Activated T-cell treated with anti-CD3 and anti-CD28 coated beads for 4 hours (primary cell): ENCODE measurements at places on chromosomes 1 and 21.

GRCh38 chr1:64967381-64967780 lies 1.0 kb upstream of the JAK1 start:
- no peak for DNase-seq

DNA sequence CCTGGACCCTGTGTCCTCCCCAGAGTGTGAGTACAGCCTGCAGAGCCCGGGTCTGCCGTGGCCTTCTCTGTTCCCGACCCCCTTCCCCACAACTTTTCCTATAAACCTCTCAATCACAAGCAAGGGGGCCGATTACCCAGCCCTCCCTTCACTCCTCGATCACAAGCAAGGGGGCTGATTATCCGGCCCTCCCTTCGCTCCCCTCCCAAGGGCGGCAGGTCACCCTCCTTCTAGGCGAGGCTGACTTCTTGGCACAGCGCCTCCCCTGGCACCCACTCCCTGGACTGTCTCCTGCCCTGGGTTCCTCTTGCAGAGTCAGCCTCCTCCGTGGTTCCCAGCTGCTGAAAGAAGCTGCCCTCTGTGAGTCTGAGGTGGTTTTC lies 12.3 kb upstream of the LDLRAP1 start:
- no peak for DNase-seq

DNA sequence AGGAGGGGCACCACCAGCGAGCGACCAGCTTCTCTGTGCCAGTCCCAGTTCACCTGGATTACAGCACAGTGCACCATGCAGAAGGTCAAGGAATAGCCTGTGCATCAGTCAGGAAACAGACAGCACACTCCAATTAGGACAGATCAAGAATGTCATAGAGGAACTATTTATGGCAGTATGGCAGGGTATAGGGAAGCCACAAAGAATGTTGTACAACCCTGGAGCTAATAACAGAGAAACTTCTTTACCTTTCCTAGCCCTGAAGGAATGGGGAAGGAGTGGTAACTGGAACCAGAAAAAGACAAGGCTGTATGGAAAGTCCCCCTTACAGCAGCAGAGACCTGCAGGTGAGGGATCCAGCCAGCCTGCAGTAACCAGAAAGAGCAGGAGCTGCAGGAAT lies 87.8 kb upstream of the USP24 start:
- no peak for DNase-seq

GRCh38 chr1:51915951-51916350 lies 37.4 kb upstream of the NRDC start:
- no peak for DNase-seq

DNA sequence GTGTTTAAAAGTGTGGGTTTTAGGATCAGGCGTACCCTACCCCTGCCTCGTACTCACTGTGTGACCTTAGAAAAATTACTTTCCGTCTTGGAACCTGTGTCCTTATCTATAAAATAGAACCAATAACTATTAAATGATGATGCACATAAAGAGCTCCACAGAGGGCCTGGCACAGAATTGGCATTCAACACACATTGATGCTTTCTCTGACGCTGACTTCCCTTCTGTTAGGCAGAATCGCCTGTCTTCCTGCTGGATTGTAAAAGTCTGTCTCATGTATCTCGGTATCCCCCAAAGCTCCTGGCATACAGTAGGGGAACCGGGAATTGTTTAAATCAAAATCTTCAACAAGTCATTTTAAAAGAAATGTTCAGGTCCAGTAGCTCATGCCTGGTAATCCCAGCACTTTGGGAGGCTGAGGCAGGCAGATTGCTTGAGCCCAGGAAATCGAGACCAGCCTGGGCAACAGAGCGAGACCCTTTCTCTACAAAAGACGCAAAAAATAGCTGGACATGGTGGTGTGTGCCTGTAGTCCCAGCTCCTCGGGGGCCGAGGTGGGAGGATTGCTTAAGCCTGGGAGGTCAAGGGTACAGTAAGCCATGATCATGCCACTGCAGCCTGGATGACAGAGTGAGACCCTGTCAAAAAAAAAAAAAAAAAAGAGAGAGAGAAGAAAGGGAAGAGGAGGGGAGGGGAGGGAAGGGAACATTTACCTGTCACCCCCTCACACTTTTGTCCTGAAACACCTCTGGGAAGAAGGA lies 41.3 kb upstream of the FHAD1 start:
- DNase-seq, result no peak

DNA sequence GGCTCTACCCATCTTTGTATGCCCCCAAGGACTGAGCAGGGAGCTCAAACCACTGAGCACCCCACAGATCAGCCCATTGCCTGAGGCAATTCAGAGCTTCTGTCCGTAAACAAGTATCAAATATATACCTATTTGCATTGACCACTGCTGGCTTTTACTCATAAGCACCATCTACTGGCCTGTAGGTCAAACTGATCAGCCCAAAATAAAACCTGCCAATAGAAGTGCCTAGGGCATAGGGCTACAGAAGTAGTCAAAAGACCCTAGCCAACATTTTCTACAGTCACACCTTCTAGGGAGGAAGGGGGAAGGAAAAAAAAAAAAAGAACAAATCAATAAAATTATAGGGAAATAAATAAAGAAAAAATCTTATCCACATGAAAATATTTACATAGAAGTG lies 5.3 kb upstream of the LCE3D start:
- no peak for DNase-seq

DNA sequence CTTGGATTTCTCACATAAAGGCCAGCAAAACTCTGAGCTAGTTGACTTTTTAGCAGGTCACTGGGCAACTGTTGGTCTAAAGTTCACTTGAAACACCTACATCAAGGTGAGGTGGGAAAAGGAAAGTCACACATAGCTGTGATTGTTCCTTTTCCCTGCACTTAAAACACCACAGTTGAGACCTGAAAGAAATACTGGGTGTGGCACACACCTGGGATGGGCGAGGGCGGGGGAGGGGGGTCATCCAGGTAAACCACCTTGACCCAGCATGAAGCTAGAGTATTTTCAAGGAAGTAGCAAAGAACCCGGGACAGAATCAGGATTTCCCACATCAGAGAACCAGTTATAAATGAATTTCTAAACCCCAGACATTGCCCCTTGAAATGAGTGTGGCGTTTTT lies 26.4 kb downstream of the ZNF697 start:
- no peak for DNase-seq

GRCh38 chr1:114446198-114446597 lies 64.8 kb downstream of the TRIM33 start:
- DNase-seq, result no peak

GRCh38 chr1:32769524-32770220 lies 47.5 kb downstream of the YARS1 start:
- DNase-seq, result no peak

DNA sequence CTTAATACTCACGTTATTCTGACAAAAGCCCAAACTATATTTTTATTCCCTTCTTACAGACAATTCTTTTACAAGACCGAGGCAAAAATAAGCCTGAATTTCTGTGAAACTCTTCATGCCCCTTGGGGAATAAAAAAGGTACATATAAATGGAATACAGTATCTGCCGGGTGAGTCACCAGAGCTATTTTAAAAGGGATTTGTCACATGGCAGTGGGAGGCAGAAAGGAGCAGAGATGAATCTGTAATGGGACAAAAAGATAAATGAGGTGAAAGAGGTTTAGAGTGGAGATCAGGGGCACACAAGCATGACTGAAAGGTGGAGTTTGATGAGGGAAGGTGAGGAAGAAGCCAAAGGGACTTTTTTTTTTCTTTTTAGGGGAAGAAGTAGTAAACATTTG lies 8.8 kb downstream of the XCL1 start:
- DNase-seq, result no peak

- DNase-seq, result no peak
Observed at GRCh38 chr1:12159816-12160215, 7.0 kb upstream of the TNFRSF1B start.

GRCh38 chr1:47980501-47980900 lies 16.7 kb downstream of the TRABD2B start:
- DNase-seq, result no peak

GRCh38 chr1:239999170-239999569 lies 92.5 kb upstream of the FMN2 start:
- no peak for DNase-seq

- no peak for DNase-seq
Observed at GRCh38 chr1:66207484-66207883, 326.5 kb upstream of the SGIP1 start.

DNA sequence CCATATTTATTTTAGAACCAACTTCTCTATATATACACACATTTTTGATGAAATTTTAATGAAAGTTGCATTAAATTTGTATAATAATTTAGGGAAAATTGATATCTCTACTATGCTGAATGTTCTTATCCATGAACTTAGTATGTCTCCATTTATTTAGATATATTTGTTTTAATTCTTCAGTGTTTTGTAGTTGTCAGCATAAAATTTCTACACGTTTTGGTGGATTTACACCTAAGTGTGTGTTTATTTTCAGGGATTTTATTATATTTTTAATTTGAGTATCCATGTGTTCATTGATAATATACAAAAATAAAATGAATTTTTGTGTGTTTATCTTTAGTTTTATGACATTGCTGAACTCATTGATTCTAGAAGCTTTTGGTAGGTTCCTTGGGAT lies 36.7 kb downstream of the PCBP3 start:
- no peak for DNase-seq

- no peak for DNase-seq
Observed at GRCh38 chr1:54989968-54990810, 8.5 kb upstream of the BSND start.

GRCh38 chr1:203663294-203663693 lies 36.7 kb downstream of the ATP2B4 start:
- DNase-seq, result no peak

- DNase-seq, result no peak
Observed at GRCh38 chr1:30029677-30030076, 693.7 kb downstream of the MATN1 start.

DNA sequence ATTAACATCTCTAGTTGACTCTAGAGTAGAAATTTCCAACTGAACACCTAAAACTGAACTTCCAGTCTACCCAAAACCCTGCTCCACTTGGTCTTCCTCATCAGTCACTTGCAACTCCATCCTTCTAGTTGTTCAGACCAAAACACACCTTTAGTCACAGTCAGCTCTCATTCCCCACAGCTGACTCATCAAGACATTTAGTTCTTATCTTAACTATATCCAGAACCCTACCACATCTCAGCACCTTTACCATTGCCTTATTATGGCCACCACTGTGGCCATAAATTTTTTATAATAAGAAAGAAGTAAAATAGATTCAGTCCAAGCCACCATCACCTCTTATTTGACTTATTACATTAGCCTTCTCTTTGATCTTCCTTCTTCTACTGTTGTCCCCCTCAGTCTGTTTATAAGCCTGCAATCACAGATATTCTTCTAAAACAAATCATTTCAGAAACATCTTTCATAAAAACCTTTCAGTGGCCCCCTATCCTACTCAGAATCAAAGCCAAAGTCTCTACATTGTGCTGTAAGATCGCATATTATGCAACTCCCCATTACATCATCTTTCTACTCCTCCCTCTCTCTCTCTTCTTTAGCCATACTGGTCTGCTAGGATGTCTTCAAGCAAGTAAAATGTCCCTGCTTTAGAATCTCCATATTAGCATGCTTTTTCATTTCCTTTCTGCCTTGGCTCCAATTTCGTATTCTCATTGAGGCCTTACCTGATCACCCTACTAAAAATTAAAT lies 275.9 kb downstream of the LRRC40 start:
- DNase-seq, result no peak

- no peak for DNase-seq
Observed at GRCh38 chr1:2574350-2574749, 12.2 kb upstream of the PRXL2B start.

- DNase-seq, result no peak
Observed at GRCh38 chr1:68015971-68016370, 34.5 kb downstream of the DIRAS3 start.

DNA sequence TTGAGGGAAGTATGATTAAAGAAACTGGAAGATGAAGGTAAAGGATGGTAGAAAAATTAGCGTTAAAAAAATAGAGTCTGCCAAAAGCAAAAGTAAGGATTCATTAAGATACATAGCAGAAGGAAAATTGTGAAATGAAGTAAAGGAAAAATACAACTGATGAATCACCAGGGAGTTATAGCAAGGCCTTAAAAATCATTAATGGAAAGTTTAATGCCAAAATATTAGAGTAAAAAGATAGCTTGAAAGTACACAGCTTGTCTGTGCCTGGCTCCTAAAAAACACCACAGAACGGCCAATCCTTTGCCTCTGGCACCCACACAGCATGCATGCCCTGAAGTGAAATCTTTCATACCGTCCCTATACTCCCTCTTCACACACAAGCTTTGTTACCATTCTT lies 66.9 kb upstream of the APOBEC4 start:
- DNase-seq, result no peak

DNA sequence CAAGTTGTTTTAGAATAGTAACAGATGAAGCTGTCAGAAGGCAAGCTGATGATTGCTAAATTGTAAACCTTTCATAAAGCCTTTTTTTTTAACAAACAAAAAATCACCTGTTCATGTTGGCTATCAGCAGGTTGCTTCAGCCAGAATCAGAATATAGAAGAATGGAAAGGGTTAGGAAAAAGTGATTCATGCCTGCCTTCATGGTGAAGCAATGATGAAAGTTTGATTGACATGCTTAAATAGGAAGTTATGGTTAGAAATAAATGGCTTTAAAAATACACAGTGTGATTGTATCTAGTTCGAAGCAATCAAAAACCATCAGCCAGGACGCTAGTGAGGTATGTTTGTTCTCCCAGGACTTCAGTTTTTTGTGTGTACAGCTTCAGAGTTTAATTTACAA lies 37.9 kb downstream of the GABPA start:
- DNase-seq, result no peak

GRCh38 chr1:172680733-172681275 lies 21.9 kb downstream of the FASLG start:
- no peak for DNase-seq

DNA sequence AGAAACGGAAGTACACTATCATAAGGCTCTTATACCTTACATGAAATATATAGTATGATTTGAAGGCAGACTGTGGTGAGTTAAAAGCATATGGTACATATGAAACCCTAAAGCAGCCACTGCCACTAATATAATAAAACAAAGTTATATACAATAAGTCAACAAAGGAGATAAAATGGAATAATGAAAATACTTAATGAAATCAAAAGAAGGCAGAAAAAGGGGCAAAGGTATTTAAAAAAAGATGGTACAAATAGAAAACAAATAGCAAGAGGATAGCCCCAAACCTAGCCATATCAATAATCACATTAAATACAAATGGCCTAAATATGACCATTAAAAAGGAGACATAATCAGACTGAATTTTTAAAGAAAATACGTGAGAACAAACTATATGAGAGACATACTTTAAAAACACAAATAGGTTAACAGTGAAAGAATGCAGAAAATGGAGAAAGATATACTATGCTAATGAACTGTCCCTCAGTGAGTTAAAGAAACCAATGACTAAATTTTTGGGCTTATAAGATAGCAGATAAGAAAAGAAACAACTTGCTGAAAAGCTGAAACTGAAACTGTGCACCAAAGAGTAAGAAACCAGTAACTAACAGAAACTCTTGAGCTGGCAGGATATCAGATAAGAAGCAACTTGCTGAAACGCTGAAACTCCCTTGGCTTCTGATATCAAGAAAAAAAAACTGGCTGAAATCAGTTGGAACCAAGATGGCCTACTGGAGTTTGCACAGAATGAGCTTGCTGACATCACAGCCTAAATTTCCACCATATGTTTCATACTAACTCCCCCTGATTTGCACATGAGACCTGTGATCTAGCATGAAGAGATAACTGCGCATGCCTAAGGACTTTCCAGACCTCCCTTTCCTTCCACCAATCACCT lies 44.3 kb upstream of the IL10 start:
- no peak for DNase-seq

- DNase-seq, result no peak
Observed at GRCh38 chr1:221363039-221363438, 378.9 kb downstream of the DUSP10 start.
